Activated naive CD4-positive, alpha-beta T cell treated with anti-CD3 and anti-CD28 coated beads, Interleukin-2, amount 50 U/mL, for 72 hours (primary cell): ENCODE measurements at places on chromosomes 7 and 10. TPM values are rescaled to one million over a fixed set of nuclear protein-coding genes. Genes with fewer than 3 reads are reported as not detected.
A peak's percentile ranks its signal among the peaks of the same experiment; 100 is the strongest.

- DNase-seq, result no peak
Measured at GRCh38 chr7:31029251-31030042, 22.7 kb upstream of the ADCYAP1R1 start.

The C7orf33 gene
- not detected for total RNA-seq

- no peak for DNase-seq
Measured at GRCh38 chr10:1451362-1451888, 285.9 kb downstream of the ADARB2 start.

The CYP51A1 gene
- total RNA-seq, result 46.5 TPM

DNA sequence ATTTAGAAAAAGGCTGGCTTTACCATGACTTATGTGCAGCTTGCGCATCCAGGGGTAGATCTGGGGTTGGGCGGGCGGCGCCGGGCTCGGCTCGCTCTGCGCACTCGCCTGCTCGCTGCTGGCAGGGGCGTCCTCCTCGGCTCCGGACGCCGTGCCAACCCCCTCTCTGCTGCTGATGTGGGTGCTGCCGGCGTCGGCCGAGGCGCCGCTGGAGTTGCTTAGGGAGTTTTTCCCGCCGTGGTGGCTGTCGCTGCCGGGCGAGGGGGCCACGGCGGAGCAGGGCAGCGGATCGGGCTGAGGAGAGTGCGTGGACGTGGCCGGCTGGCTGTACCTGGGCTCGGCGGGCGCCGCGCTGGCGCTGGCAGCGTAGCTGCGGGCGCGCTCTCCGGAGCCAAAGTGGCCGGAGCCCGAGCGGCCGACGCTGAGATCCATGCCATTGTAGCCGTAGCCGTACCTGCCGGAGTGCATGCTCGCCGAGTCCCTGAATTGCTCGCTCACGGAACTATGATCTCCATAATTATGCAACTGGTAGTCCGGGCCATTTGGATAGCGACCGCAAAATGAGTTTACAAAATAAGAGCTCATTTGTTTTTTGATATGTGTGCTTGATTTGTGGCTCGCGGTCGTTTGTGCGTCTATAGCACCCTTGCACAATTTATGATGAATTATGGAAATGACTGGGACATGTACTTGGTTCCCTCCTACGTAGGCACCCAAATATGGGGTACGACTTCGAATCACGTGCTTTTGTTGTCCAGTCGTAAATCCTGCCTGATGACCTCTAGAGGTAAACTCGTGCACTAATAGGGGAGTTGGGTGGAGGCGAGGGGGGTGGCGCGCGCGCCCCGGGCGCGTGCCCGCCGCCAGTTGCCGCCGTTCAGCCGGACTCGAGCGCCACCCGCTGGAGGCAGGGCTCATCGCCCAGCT is at the start of gene HOXA5:
TSS of gene HOXA5 (minus strand) at position 659 of the 927 bp plus-strand sequence. CDS start at position 585, 74 bp downstream.
- no peak for DNase-seq

The UNC5B gene
- total RNA-seq, result not detected

- no peak for DNase-seq
Measured at GRCh38 chr7:80883154-80884025, 35.5 kb downstream of the SEMA3C start.

DNA sequence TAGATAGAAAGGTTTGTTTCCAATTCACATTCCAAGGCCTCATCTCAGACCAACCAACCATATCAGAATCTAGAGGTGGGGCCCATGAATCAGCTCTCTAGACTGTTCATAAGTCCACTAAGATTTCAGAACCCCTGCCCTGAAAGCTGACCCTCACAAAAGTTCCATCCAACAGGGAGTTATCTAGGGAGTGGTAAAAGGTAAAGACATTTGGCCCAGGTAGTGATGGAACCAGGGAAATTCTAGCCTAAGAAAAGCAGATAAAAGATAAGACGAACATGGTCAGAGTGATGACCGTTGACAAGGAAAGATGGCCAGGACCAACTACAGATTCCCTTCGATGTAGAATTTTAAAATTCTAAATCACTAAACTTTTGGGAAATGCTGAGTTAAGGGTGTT is 198.0 kb upstream of the NEBL start:
- no peak for DNase-seq

DNA sequence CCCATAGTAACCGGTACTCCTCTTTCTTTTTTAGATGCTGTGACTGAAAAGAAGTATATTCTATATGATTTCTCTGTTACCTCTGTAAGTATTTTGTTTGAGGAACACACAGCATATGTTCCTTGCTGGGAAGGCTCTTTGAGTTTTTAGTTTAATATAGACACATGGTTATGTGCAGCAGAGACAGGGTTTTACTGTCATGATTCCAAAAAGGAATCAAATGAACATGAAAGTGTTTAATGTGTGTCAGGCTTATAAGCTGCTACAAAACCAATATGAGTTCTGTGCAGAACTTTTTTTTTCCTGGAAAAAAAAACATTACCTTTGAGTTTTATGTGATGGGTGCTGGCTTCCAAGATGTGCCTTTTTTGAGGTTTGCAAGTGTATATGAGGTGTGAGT is 50.4 kb downstream of the MGAM2 start:
- no peak for DNase-seq

DNA sequence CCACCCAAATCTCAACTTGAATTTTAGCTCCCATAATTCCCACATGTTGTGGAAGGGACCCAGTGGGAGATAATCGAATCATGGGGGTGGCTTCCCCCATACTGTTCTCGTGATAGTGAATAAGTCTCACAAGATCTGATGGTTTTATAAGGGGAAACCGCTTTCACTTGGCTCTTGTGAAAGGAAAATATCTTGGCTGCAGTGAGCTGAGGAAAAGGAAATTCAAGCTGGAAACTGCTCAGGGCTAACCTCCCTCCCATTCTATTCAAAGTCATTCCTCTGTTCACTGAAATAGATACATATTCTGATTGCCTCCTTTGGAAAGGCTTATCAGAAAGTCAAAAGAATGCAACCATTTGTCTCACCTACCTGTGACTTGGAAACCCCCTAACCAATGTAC is 15.8 kb downstream of the CYCS start:
- no peak for DNase-seq

GRCh38 chr10:131403936-131404335 is 92.4 kb upstream of the TCERG1L start:
- no peak for DNase-seq

The TUBGCP2 gene
- total RNA-seq, result 53.3 TPM

The EBLN1 gene
- not detected for total RNA-seq

DNA sequence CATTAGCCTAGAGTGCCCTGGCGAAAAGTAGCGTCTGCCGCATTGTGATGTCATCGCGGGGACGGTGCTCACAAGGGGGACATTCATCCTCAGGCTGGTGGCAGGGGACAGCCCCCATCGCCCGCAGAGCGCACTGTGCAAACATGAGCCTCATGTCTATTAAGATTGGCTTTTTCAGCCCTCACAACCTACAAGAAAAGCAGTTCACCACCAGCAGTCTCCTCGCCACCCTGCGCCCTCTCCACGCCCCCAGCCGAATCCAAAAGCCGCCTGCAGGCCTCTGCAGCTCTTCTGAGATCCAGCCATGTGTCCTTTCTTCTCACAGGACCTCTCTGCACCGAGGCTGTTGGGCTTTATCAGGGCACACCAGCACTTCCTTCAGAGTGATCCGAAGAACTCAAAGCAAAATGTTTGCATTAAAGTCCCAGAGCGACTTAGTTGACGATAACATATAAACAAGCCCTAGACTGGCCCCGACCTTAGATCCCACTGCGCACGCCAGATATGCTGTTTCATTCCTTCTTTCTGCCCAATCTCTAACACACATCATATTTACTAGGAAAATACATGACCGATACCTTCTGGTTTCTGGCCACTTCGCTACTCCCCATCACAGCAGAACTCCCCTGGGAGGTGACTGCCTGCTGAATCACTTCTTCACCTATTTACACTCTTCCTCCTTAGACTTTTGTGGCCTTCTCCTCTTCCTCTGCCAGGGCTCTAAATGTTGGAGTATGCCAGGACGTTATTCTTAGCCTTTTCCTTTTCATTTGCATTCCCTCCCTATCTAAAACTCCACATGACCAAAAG is 206.0 kb upstream of the SH2B2 start:
- peak; percentile 13 for DNase-seq
